ENCODE measurements at places on chromosomes 5 and 9. TPM values are rescaled to one million over a fixed set of nuclear protein-coding genes. Genes with fewer than 3 reads are reported as not detected.

LHX3 gene
- total RNA-seq = not detected

EPB41L4A gene
- total RNA-seq = 26.1 TPM

- no peak for DNase-seq
Measured at GRCh38 chr5:136682986-136683385, 317.6 kb upstream of the TRPC7 start.

MARCHF3 gene
- 1.0 TPM for total RNA-seq

GRCh38 chr5:67065237-67065636, 131.4 kb downstream of the CD180 start:
- DNase-seq = no peak

GRCh38 chr5:2333291-2333690, 418.2 kb downstream of the IRX2 start:
- DNase-seq = no peak

- DNase-seq = peak; percentile 52
Measured at GRCh38 chr5:113510836-113511451, 2.5 kb upstream of the YTHDC2 start.

DNA sequence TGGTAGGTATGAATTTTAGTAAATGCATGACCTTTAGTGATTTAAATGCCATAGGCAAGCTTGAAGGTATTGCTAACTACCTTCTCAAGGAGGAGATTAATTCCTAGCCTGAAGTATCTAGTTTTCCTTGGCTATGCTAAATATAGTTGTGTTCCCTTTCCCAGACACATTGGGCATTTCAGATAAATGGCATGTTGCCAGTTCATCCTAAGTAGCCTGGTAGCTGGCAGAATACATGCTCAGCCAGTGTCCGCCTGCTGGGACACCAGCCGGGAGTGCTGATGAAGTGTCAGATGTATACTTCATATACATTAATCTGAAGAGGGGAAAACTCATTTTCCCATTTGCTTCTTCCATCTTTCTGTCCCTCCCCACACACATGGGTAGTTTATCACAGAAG, 196.9 kb downstream of the MAST4 start:
- no peak for DNase-seq

DMRTA1 gene
- 5.5 TPM for total RNA-seq

GRCh38 chr9:98108531-98109031, 10.4 kb downstream of the TRIM14 start:
- no peak for DNase-seq

DNA sequence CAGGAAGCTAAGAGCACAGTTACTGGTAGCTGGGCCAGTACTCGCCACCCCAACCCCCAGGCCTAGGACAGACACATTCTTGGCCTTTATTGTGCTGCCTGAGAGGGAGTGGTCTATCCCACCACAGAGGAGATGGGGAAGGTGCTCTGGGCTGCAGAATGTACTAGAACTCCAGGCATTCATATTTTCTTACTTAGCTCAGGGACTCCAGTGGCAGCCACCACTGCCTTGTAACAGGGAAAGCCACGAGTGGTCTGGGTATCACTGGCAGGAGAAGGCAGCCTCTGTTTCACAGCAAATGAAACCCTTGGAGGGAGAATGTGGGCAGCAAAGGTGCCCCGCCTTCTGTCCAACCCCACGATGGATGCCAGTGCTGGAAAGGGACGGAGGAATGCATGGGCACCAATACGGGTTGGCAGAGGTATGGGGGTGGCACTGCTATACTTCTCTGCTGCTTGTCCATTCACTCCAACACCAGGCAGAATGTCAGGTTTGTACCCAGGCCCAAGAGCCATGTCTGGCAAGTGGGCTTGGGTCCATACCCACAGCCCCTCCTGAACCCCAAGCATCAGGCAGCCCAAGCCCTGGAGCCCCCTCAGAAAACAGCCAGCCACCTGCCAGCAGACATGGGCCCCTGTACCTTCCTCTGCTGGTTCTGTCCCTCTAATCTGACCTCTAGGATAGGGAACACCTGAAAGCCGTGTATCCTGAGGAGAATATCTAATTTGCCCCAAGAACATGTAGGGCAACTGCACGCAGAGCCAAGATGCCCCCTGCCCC, 4.6 kb downstream of the SEPTIN8 start:
- peak; percentile 33 for DNase-seq

GRCh38 chr5:68024426-68024825, 191.1 kb upstream of the PIK3R1 start:
- no peak for DNase-seq
